ENCODE measurements at places on chromosomes 16 and 17. TPM values are rescaled to one million over a fixed set of nuclear protein-coding genes. Genes with fewer than 3 reads are reported as not detected.
A peak's percentile ranks its signal among the peaks of the same experiment; 100 is the strongest.

- DNase-seq: peak; percentile 86
Observed at GRCh38 chr17:57130708-57131461, 45.8 kb downstream of the AKAP1 start.

GRCh38 chr16:67842509-67843342 lies 606 bp downstream of the THAP11 start:
- peak; percentile 66 for DNase-seq

DNA sequence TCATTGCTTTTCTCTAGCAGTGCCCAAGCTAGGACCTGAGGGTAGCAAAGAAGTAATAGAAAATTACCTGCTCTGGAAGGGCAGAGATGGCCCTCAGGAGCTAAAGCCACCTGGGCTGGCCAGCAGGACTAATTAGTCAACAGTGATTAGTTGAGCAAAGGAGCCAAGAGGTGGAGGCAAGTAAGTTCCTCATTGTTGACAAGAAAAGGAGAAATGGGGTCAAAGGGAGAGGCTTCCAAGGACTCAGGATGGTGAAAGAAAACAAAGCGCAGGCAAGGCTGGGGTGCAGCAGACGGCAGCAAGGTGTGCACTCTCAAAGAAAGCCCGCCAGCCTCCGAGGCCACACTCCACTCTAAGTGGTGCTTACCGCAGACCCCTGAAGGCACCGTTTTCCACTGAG lies 44.6 kb downstream of the CMTM4 start:
- no peak for DNase-seq

DNA sequence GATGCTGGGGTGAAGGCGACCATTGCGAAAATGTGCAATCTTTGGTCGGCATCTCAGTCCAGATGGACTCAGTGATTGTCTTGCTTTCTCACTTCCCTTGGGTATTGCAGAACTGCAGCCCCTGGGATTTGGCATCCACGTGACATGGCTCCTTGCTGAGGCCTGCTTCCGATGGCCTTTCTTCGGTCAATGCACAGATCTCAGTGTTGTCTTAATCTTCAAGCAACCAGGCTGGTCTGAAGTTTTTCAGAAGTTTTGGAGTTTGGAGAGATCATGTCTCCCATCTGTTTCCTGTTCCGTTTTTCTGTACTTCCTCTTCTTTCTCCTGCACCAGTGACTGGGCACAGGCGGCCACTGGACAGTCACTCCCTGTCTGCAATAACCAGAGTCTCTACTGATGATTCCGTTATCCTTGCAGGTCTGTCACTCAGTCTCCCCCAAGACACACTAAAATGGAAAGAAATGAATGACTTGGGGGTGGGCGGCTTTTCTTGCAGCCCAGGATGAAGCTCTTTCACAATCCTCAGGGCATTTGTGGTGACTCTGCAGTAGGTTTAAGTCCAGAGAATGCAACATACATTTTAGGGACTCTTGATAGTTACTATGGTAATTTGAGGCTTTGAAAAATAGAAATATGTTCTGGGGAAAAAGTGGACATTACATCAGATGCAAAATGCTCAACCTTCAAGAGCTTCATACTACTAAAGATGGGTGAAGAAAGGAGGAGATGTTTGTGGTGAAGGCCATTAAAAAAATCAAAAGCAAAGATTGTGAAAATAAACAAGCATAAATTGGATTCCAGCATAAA lies 106.3 kb upstream of the ZFHX3 start:
- peak; percentile 66 for DNase-seq

DNA sequence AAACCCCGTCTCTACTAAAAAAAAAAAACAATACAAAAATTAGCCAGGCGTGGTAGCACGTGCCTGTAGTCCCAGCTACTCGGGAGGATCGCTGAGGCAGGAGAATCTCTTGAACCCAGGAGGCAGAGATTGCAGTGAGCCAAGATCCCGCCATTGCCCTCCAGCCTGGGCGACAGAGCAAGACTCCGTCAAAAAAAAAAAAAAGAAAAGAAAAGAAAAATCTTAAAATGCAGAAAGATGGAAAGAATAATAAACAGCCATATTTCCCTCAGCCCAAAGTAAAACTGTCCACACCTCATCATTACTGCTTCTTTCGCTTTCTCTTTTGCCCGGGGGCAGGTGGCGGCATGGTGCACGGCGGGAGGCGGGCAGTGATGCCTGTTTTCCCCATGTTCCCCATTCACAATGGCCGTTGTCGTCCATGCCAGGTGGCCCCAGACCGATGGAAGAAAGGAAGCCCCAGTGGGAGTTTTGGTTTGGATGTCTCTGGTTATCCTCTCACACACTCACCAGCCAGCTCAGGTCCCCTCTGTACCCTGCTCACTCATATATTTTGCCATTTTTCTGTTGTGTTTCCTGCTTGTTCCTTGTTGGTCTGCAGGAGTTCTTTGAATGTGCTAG lies 37.0 kb upstream of the PEMT start:
- no peak for DNase-seq

DNA sequence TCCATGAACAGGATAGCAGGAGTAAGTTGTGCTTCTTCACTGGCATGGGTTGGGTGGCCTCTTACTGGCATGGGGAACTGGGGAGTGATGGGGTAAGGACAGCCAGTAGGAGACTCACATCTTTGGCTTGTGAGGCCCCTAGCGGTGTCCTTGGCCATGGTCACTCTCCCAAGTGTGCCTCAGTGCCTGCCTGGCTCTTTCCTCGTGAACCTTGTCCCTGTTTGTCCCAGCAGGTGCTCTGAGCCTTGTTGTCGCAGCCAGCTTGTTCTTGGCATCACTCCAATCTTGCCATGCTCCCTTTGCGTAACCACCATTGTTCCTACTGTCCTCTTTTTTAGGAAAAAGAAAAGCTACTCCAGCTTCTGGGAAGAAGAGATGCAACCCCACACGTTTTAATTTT lies 53.6 kb upstream of the SDK2 start:
- DNase-seq: no peak

DNA sequence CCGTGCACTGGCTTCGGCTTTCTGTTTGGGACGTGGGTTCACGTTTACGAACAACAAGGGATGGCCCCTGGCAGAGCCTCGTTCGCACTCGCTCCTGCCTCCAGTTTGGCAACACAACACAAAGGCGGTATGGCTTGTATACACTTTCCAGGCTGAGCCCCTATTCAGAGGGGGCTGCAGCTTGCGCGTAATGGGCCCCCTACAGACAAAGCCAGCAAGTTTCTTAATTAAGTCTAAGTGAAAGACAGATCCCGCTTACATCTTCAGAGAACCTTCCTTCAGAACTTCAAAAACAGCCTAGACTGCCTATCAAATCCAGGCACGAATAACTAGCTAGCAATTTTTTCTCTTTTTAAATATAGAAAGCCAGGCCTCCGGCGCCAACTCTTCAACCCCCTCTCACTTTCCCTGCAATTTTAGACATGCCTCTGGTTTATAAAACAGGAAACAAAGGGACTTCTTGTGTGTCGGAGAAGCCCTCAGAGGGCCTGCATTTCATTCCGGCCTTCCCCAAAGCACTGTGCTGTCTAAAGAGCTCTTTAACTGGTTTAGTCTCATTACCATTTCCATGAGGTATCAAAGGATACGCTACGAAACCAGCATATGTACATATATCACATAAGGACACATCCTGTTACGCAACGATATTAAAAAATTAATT lies 244.9 kb downstream of the STX8 start:
- no peak for DNase-seq

DNA sequence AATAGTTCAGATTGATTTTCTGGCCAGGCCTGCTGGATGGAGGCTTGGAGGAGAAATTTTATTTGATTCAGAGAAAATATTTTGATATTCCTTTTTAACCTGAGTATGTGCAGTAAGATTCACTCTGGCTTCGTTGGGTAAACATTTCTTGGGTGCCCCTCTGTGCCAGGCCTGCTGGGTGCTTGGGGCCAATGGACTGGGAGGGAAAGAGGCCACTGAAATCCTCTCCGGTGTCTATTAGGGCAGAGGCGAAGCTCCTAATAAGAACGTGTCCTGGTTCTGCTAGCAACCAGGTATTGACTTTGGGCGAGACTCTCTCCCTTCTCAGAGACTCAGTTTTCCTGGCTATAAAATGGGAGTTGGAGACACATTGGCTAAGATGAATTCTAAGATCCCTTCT lies 122.5 kb downstream of the CYLD start:
- no peak for DNase-seq

DNA sequence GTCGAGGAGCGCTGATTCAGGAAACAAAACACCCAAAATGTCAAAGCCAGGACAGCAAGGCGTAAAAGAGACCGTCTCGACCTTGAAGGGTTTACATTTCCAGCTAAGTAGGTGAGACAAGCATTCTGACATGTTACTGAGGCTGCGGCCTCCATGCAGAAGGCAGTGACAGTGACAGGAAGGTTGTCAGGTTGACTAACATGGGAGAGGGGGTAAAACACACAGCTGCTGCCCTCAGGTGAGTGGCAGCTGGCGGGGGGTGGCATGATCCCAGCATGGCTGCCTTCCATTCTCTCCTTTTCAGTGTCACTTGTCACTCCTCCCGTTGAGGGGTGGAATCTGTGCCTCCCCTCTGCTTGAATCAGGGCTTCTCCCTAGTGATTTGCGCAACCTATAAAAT lies 31.9 kb upstream of the CRHR1 start:
- no peak for DNase-seq

- no peak for DNase-seq
Observed at GRCh38 chr16:47386201-47386718, 74.6 kb downstream of the ITFG1 start.

GRCh38 chr16:28010671-28011070 lies 52.8 kb downstream of the GSG1L start:
- no peak for DNase-seq

GRCh38 chr17:48544349-48545021 lies 424 bp downstream of the HOXB2 start:
- DNase-seq: peak; percentile 91

- no peak for DNase-seq
Observed at GRCh38 chr17:76994237-76994637, 126.0 kb downstream of the MGAT5B start.

DNA sequence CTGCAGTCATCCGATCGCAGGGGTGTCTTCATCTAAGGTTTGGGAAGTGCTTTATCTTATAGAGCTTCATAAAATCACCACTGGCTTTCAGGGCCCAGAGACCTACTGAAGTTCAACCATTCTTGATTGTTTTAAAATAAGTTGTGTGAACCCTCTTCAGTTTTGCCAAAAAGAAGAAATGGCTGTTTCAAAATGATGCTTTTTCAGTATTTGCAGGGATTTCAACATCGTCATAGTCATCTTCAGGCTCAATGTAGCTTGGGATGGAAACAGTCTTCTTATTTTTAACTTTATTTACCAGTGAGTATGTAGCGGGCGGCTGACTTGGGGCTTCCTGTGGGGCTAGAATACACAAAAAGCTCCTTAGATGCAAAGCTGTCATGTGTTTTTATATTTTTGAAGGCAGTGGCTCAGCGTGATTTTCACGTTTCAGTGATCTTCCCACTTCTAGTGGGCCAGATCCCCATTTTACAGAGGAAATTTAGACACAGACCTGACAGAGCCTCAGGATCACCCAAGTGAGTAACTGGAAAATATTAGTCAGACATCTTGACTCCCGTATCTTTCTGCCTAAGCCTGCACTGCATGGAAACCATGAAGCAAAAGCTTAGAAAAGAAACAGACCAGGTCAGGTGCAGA lies 19.1 kb upstream of the ZNF594 start:
- DNase-seq: no peak

The INTS2 gene
- 8.7 TPM for total RNA-seq

The KCNG4 gene
- not detected for total RNA-seq

The RAB26 gene
- 0.43 TPM for total RNA-seq

The CHRNE gene
- total RNA-seq: 0.30 TPM

The LRRC36 gene
- total RNA-seq: not detected

The RCVRN gene
- total RNA-seq: not detected

Data from Right ventricle myocardium superior (tissue), 1 donor.